ENCODE measurements at places on chromosomes 2 and 18.
A peak's percentile ranks its signal among the peaks of the same experiment; 100 is the strongest.

- H3K4me1 ChIP-seq, result no peaks in the 10 kb centered on the region
- no peaks in the 10 kb centered on the region for H3K36me3 ChIP-seq
- no peak overlapping the region for H3K4me3 ChIP-seq
- no peak for DNase-seq
- no peaks in the 10 kb centered on the region for H3K27me3 ChIP-seq
These were observed 5.8 kb upstream of the ACSL3 start for GRCh38 chr2:222854773-222855700.

GRCh38 chr2:186664385-186665043 lies 29.3 kb upstream of the FAM171B start:
- H3K27me3 ChIP-seq, result no peaks in the 10 kb centered on the region
- no peak overlapping the region for H3K27ac ChIP-seq
- peaks cover 24% of the 10 kb centered on the region for H3K36me3 ChIP-seq
- DNase-seq, result no peak
- no peaks in the 10 kb centered on the region for H3K4me1 ChIP-seq

DNA sequence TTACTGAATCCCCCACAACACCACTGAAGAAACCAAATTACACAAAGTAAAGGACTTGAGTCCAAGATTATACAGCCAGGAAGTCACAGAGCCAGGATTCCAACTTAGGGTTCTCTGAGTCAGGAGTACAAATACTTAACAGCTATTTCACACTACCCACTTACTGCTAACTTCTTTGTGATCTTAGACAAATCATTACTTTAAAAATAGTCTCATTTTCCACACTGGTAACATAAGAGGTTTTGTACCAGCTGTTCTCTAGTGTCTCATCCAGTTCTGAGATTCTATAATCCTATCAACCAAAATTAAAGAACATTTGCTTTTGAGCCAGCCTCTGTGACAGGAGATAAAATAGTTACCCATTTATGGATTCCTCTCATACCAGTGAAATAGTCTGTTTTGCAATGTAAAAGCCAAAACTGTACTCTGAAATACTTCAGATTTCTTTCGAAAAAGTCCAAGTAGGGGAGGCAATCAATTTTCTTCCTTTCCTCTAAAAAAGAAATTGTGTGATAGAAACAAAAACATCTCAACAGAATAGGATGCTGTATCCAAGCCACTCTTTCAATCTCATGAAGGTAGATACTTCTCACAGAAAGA lies 157.6 kb downstream of the LRATD1 start:
- H3K36me3 ChIP-seq, result no peaks in the 10 kb centered on the region
- DNase-seq, result no peak
- no peaks in the 10 kb centered on the region for H3K4me1 ChIP-seq

DNA sequence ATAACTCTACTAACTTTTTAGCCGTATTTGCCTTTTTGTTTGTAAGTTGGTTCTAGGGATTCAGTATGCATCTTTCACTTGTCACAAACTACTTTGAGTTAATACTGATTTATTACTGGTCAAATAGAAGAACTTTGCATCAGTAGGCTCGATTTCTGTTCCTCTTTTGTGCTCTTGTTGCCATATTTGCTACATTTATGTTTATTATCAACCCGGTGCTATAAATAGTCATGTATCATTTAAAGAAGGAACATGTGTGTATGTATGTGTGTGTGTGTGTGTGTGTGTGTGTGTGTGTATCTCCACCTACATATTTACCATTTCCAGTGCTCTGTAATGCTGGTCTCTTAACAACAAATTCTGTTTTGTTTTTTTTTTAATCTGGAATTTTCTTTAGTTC lies 79.6 kb upstream of the B3GNT7 start:
- H3K27ac ChIP-seq, result no peak overlapping the region
- no peak for DNase-seq
- no peaks in the 10 kb centered on the region for H3K4me1 ChIP-seq
- H3K4me3 ChIP-seq, result no peak overlapping the region

DNA sequence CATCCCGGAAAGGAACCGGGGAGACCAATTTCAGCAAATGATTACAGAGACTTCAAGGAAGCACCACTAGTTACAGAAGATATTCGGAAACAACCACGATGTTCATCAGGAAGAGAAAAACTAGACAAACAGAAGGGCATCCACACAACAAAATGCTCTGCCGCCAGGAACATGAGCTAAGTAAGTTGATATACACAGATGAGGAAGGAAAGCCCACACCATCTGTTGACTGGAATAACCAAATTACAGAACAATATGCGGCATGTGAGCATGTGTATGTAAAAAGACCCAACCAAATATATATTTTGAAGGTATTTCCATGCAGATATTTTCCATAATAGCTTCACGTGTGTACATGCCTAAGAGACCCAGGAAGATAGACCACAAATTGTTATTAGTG lies 47.0 kb downstream of the ACKR3 start:
- no peaks in the 10 kb centered on the region for H3K4me1 ChIP-seq
- H3K27me3 ChIP-seq, result no peaks in the 10 kb centered on the region
- H3K4me3 ChIP-seq, result no peak overlapping the region

GRCh38 chr2:52821631-52822030 lies 946.0 kb upstream of the CHAC2 start:
- no peak for DNase-seq
- no peaks in the 10 kb centered on the region for H3K36me3 ChIP-seq
- no peaks in the 10 kb centered on the region for H3K4me1 ChIP-seq
- H3K4me3 ChIP-seq, result no peak overlapping the region

- peak overlapping the region; percentile 37 for H3K4me3 ChIP-seq
- peaks cover 75% of the 10 kb centered on the region for H3K4me1 ChIP-seq
- DNase-seq, result peak; percentile 59
- H3K27ac ChIP-seq, result peak overlapping the region; percentile 69
- H3K27me3 ChIP-seq, result no peaks in the 10 kb centered on the region
- peaks cover 12% of the 10 kb centered on the region for H3K36me3 ChIP-seq
These were observed 2.7 kb downstream of the STK16 start for GRCh38 chr2:219247678-219248642.

- no peak for DNase-seq
- no peak overlapping the region for H3K27ac ChIP-seq
- H3K36me3 ChIP-seq, result no peaks in the 10 kb centered on the region
- no peaks in the 10 kb centered on the region for H3K27me3 ChIP-seq
These were observed 84.1 kb upstream of the EPC2 start for GRCh38 chr2:148560496-148560895.

DNA sequence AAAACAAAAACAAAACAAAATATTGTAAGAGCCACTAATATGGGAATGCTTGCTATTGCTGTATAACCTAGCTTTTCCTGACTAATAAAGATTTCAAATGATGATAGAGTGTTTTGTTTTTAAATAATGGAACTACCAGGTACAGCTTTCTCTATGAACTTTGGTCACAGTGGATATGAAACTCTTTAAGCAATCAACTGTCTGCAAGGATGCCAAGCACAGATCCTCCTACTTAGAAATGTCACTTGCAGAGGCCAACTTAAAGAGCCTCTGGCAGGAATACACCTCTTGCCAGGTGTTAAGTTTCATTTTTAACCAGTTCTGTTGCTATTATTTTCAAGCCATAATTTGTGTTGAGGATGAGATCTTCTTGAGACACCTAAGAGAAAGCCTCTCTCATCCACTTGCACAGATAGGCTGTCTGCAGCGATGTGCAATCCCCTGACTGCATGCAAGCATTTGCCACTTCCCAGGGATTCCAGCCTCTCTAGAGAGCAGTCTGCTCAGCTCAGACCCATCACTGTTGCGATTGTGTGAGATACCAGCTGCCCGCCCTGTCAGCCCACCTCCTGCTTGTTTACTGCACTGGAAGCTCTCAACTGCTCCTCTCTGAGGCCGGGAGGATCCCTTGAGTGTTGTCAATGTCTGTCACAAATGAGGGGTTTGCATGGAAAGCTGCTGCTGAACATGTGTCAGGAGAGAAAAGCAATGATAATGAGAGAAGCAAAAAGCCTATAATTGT lies 86.1 kb upstream of the SCG2 start:
- no peaks in the 10 kb centered on the region for H3K36me3 ChIP-seq
- H3K27me3 ChIP-seq, result no peaks in the 10 kb centered on the region
- DNase-seq, result no peak
- no peak overlapping the region for H3K27ac ChIP-seq
- H3K4me3 ChIP-seq, result no peak overlapping the region

- H3K4me3 ChIP-seq, result no peak overlapping the region
- no peaks in the 10 kb centered on the region for H3K27me3 ChIP-seq
- no peak for DNase-seq
- H3K36me3 ChIP-seq, result no peaks in the 10 kb centered on the region
- peaks cover 4% of the 10 kb centered on the region for H3K4me1 ChIP-seq
These were observed 8.6 kb downstream of the ZNF638 start for GRCh38 chr2:71340176-71340575.

DNA sequence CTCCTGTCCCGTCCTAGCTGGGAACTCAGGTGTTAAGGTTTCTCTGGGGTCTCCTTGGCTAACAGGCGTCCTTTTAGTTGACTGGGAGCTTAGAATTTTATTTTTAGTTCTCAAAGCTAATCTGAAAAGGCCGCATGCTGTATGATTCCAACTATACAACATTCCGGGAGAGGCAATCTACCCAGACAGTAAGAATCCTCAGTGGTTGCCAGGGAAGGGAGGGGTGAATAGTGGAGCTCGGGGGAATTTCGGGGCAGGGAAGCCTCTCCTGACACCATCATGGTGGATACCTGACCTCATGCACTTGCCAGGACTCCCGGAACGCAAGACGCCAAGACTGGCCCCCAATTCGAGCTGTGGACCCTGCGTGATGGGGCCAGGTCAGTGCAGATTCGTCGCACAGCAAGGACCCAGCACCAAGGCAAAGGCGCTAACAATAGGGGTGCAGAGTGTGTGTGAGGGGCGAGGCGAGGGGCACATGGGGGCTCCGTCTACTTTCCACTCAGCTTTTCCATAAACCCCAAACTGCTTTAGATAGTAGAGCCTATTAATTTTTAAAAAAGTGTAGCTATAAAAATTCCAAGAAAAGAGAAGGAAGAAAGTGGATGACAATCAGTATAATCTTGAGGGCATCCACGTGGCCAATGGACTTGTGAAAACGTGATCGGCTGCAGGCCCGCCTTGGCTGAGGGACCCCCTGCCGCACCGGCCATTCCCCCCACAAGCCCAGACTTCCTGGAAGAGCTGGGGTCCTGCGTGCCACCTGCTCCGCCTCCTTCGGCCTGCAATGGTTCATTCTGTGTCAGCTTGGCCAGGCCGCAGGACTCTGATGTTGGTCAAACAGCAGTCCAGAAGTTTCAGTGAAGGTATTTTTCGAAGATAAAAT lies 17.3 kb downstream of the PDCD1 start:
- H3K4me1 ChIP-seq, result peaks cover 20% of the 10 kb centered on the region
- no peak overlapping the region for H3K27ac ChIP-seq
- no peak overlapping the region for H3K4me3 ChIP-seq
- no peaks in the 10 kb centered on the region for H3K36me3 ChIP-seq
- no peaks in the 10 kb centered on the region for H3K27me3 ChIP-seq
- DNase-seq, result no peak

DNA sequence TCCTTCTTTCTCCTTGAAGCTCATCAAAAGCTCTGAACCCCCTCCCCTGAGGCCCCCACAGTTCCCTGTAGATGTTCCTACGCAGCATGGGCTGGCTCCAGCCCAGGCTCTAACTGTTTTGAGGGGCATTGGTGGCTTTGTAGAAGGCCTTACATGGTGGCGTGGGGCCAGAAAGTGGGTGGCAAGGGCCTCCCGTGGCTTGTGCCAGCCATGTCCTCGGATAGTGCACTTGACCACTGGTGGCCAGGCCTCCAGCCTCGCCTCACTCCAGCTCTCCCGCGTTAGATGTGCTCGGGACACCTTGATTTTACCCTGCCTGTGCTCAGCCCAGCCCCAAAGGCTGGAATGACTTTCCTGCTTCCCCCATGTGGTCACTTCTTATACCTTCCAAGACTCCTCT lies 92.9 kb downstream of the TWIST2 start:
- no peaks in the 10 kb centered on the region for H3K36me3 ChIP-seq
- no peaks in the 10 kb centered on the region for H3K27me3 ChIP-seq
- H3K4me1 ChIP-seq, result no peaks in the 10 kb centered on the region
- H3K4me3 ChIP-seq, result no peak overlapping the region

- no peak overlapping the region for H3K27ac ChIP-seq
- peaks cover 20% of the 10 kb centered on the region for H3K4me1 ChIP-seq
These were observed 2.9 kb downstream of the MAT2A start for GRCh38 chr2:85541753-85542457.

- H3K4me1 ChIP-seq, result no peaks in the 10 kb centered on the region
- no peak overlapping the region for H3K27ac ChIP-seq
- no peak for DNase-seq
- no peak overlapping the region for H3K4me3 ChIP-seq
These were observed 63.5 kb upstream of the RASGRP3 start for GRCh38 chr2:33412920-33413319.

DNA sequence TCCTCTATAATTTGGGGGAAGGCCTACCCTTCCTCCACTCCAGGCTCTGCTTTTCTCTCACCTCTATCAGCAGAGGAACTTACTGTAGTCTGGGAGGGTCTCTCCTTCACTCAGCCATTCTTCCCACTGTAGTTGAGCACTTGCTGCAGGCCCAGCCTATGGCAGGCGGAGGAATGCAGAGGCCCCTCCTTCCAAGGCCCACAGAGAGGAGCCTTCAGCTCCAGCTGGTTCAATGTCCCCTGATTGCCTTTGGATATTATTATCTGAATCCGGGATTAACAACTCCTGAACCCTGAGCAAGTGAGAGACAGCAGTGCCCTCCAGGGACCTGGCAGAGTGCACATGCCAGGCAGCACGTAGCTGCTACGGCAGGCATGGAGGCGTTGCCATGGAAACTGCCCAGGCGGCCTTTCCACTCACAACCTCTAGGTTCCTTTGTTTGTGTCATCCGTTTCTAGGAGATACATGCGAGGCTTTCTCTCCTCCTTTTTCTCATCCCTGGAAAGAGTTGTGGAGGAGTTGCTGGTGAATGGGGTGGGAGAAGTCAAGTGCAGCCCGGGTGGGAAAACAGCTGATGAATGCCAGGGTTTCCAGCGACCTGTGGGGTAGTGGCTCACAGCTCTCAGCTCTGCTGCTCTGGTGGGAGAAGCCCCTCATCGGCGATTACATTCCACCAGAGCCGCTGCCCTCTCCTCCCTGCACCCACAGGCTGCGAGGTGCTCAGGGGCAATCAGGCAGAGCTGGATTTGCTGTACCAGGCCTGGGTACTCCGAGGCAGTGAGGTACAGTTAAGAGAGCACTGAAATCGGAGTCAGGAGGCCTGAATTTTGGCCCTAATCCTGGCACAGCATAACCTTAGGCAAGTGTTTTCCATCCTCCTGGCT lies 55.3 kb upstream of the HK2 start:
- H3K4me1 ChIP-seq, result no peaks in the 10 kb centered on the region
- H3K36me3 ChIP-seq, result no peaks in the 10 kb centered on the region
- no peak overlapping the region for H3K4me3 ChIP-seq
- DNase-seq, result no peak
- no peak overlapping the region for H3K27ac ChIP-seq

DNA sequence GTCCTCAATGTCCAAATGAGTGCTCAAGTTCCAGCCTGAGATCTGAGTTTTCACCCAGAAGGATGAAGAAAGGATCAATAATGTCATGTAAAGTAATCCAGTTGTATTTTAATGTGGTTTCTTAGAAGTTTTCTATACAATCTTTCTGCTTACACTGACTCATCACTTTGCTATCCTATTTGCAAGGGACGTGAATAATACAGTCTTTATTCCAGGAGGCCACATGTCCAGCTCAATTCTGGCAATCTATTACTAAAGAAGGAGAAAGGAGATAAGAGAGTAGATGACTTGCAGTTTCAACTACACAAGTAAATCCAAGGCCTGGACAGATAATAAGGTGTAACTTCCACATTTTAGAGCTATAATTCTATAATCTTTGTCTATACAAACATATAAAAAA lies 601.1 kb upstream of the SETBP1 start:
- no peaks in the 10 kb centered on the region for H3K27me3 ChIP-seq
- DNase-seq, result no peak
- H3K27ac ChIP-seq, result no peak overlapping the region
- H3K4me1 ChIP-seq, result no peaks in the 10 kb centered on the region

GRCh38 chr2:226799976-226800940 lies 638 bp upstream of the IRS1 start:
- H3K27me3 ChIP-seq, result no peaks in the 10 kb centered on the region
- H3K4me1 ChIP-seq, result peaks cover 23% of the 10 kb centered on the region
- no peak overlapping the region for H3K27ac ChIP-seq
- no peak for DNase-seq
- H3K4me3 ChIP-seq, result peak overlapping the region; percentile 29

All from effector memory CD4-positive, alpha-beta T cell (primary cell).